ENCODE measurements at places on chromosomes 6 and 20. TPM values are rescaled to one million over a fixed set of nuclear protein-coding genes. Genes with fewer than 3 reads are reported as not detected.
A peak's percentile ranks its signal among the peaks of the same experiment; 100 is the strongest.

The LY6G5B gene
- 28.4 TPM for polyA plus RNA-seq

The RBM24 gene
- polyA plus RNA-seq: not detected

The MYLK4 gene
- 0.85 TPM for polyA plus RNA-seq

The FAM184A gene
- polyA plus RNA-seq: 0.06 TPM

The CLVS2 gene
- polyA plus RNA-seq: not detected

The ANKRD66 gene
- not detected for polyA plus RNA-seq

The PRICKLE4 gene
- 0.60 TPM for polyA plus RNA-seq

The CDS2 gene
- 20.8 TPM for polyA plus RNA-seq

The ZNF318 gene
- polyA plus RNA-seq: 113 TPM

The RCAN2 gene
- not detected for polyA plus RNA-seq

The NOTCH4 gene
- 6.3 TPM for polyA plus RNA-seq

The OR2H1 gene
- not detected for polyA plus RNA-seq

DNA sequence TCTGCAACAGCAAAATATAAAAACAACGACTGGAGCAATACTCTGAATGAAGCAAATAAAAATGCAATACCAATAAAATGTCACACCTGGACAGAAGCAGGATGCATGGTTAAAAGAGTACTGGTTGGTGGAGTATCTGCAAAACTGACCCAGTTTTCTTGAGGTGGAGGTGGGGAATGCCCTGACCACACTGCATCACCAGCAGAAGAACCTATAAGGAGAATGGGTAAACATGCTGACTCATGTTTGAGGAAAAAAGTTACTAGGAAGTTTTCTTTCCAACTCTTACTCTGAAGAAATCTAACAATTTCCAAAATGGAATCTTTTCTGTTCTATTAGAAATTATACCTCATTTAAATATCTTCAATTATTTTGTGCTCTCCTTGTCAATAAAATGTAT, 43.6 kb downstream of the REPS1 start:
- DNase-seq: no peak

DNA sequence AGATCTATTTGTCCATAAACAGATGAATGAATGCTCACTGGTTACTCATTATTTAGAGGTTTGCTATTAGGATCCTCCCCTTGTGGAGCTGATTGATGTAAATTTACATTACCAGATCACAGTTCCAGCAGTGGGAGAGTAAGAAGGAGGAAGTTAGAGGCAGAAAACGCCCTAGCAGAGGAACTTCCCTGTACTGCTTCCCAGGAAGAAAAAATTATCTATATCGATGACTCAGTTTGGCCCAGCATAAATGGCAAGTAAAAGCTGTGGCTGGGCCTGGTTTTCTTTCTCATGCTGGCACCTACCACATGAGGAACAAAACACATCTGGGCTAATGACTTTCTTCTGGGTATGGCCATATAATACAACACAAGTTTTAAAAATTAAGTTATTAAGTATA, 35.7 kb downstream of the DNAAF9 start:
- no peak for DNase-seq

DNA sequence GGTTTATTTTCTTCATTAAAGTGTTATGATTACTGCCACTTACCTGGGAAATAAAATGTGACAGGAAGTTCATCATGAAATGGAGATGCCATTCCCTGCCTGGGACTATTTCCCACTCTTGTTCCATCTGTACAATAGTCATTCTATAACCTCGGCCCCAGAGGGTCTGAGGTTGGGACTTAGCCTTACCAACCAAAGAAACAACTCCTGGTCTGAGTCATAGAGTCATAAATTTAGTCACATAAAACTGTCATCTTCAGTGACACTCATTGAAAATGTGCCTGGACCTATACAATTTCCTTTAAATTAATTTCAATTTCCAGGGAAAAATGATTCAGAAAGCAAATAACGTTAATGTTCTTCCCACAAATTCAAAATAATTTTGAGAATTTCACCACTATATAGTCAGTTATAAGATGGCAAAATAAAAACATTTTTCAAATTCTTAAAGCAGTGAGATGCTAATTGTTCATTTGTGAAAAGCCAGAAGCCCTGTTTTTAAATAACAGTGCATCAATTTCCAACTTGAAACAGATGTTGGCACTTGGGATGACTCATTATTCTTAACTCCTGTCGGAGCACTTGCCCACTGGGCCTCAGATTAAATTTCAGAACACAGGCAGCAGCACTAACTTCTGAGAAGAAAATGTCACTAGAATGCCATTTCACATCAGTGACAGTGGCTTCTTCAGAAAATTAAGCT, 201.2 kb upstream of the SMLR1 start:
- DNase-seq: no peak

DNA sequence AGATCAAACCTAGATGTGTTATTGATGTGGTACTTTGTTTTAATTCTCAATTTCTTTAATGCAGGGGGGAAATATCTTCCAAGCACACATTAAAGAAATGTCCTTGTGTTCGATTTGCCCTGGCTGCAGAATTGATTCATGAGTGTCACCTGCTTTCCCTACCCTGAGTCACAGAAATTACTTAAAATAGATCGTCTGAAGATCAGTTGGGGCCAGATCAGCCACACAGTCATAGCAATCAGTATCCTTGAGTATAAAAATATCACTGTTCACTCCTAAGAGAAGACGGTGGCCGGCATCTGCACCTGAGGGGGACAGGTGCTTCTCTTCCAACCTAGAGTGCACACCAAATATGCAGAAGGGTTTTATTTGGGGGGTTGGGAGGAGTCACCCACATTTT, 115.2 kb upstream of the RIN2 start:
- DNase-seq: no peak

GRCh38 chr20:40110311-40110831, 578.7 kb downstream of the MAFB start:
- DNase-seq: no peak

GRCh38 chr6:28777147-28777461, 146.7 kb downstream of the TRIM27 start:
- peak; percentile 12 for DNase-seq

- DNase-seq: no peak
Observed at GRCh38 chr6:93248631-93249030, 170.7 kb downstream of the EPHA7 start.

GRCh38 chr20:53809728-53810365, 216.2 kb upstream of the ZNF217 start:
- DNase-seq: no peak

DNA sequence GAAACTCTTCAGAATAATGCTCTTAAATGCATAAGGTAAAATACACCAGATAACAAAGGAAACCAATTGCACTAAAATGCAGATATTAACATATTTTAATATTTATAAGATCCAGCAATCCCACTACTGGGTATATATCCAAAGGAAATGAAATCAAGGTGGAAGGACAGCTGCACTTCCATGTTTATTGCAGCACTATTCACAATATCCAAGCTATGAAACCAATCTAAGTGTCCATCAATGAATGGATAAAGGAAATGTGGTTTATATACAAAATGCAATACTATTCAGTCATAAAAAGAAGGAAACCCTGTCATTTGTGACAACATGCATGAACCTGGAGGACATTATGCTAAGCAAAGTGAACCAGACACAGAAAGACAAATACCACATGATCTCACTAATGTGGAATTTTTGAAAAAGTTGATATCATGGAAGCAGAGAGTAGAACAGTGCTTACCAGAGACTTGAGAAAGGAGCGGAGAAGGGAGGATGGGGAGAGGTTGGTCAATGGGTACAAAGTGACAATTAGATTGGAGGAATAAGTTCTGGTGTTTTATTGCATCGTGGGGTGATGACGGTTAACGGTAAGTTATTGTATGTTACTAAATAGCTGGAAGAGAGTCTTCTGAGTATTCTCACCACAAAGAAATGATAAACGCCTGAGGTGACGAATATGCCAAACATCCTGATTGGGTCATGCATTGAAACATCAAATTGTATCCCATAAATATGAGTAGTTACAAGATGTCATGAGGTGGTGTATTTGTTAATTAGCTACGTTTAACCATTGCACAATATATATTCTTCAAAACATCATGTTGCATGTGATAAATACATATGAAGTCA, 37.9 kb upstream of the RNF24 start:
- no peak for DNase-seq

- DNase-seq: no peak
Observed at GRCh38 chr6:143357561-143358255, 92.8 kb downstream of the ADAT2 start.

GRCh38 chr20:24747010-24747712, 201.9 kb upstream of the CST7 start:
- no peak for DNase-seq

- peak; percentile 69 for DNase-seq
Observed at GRCh38 chr20:57451795-57452661, 60.8 kb downstream of the RBM38 start.

GRCh38 chr6:166591961-166592520, 5.6 kb upstream of the RAMACL start:
- no peak for DNase-seq

GRCh38 chr6:36650848-36651478, 27.6 kb upstream of the CDKN1A start:
- peak; percentile 71 for DNase-seq

GRCh38 chr20:46030284-46031013, 1.4 kb downstream of the SLC12A5 start:
- DNase-seq: no peak

DNA sequence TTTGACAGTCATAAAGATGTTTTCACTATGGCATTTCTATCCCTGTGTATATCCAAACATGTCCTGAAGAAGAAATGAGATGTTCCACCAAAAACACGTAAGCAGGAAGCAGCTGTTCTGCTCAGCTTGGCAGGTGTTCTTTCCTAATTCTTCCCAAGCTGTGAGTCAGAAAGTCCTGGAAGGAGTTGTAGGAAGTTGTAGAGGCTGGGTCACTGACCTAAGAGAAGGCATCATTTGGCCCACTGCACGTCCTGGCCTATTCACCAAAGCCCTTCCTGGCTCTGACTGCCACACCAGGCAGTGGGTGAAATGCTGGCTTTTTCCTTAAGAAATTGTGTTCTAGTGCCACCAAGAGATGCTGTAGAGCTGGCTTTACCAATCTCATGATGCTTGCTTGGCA, 40.3 kb downstream of the STX11 start:
- DNase-seq: no peak

DNA sequence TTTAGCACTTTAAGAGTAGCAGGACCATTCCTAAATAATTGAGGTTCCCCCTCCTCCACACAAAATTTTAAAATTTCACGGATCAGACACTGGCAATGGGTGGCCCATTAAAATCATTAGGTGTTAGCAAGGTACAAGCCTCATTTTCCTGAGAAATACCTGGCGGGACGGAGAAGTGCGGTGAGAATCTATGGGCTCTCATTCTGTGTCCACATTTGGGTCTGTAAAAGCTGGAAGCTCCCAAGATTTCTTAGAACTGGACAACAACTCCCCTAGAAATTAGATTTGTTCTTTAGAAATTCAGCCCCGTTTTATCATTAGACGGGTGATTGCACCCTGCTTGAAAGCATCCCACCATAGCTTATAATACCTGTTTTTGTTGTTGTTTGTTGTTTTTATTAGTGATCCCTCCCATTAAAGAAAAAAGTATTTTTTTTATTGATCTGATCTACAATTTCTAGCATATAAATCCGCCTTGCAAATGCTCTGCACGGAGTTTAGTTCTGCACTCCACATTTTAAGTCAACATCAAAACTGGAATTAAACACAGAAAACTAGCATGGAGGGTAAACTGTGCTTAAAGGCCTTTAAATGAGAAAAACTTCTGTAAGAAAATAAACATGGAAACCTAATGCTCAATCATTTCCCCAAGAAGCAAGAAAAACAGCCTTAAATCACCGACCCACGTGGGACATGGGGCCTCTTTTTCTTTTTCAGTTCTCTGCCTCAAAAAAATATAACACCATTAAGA, 5.7 kb downstream of the SIM1 start:
- no peak for DNase-seq

DNA sequence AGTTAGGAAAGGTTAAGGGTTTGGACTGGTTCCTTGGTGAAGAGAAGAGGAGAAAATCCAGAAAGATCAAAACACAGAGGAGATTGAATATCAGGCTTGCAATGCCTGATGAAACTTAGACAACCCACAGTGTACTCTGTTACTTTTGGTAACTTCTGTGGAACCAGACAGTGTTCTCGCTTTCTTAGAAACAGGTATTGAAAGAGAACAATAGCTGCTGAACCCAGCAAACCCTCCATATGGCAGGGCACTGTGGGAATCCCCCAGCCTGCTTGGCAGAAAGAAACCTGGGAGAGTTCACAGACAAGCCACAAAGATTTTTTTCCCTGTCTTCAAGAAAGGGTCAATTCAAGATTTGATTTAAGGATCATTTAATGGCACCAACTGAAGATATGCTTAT, 342.8 kb downstream of the FOXA2 start:
- no peak for DNase-seq

DNA sequence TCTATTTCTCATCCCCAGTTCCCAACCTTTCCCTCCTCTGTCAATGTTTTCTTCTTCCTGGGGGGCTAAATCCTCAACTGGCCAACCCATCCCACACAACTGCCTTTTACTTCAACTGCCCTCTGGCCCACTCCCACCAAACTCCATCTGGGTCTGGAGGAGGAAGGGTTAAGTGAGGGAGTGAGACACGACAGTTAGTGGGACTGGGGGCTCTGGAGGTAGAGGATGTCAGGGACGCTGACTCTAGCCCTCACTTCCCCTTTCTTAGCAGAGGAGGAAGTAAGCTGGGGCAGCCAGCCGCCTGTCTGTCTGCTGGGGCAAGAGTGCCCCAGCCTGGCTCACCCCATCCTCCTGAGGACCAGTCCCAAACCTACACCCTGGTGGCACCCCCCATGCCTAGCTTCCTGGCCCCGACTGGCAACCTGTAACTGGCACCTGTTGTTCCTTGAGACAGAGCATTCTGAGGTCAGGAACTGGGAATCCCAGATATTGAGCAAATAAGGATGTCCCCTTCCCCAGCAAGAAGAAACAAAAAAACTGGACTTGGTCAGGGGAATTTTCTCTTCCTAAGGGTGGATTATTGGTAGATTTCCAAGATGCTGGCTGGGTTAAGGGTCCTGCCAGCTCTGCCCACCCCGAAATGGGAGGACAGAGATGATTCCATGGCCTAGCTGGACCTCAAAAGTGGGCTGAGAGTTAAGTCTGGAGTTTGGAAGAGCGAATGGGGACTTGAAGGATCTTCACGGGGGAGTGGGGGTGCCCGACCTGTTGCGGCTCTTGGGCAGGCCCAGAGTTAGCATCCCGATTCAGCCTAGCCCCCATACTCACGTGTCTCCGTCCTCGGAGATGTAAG, 971 bp downstream of the NFKBIE start:
- peak; percentile 92 for DNase-seq

GRCh38 chr20:20224806-20225205, 143.1 kb upstream of the INSM1 start:
- DNase-seq: no peak

- no peak for DNase-seq
Observed at GRCh38 chr20:23415959-23416583, 5.2 kb downstream of the NAPB start.

- DNase-seq: no peak
Observed at GRCh38 chr6:119277052-119277451, 72.5 kb downstream of the MAN1A1 start.

- no peak for DNase-seq
Observed at GRCh38 chr6:161476711-161477110, 202.8 kb upstream of the AGPAT4 start.

- DNase-seq: peak; percentile 72
Observed at GRCh38 chr6:142935553-142936517, 9.1 kb downstream of the HIVEP2 start.

GRCh38 chr20:49892817-49893216, 22.5 kb downstream of the SPATA2 start:
- no peak for DNase-seq

Measured in B cell (primary cell).